Neural progenitor cell (in vitro differentiated cells): ENCODE measurements at places on chromosomes 6 and 20. TPM values are rescaled to one million over a fixed set of nuclear protein-coding genes. Genes with fewer than 3 reads are reported as not detected.

DNA sequence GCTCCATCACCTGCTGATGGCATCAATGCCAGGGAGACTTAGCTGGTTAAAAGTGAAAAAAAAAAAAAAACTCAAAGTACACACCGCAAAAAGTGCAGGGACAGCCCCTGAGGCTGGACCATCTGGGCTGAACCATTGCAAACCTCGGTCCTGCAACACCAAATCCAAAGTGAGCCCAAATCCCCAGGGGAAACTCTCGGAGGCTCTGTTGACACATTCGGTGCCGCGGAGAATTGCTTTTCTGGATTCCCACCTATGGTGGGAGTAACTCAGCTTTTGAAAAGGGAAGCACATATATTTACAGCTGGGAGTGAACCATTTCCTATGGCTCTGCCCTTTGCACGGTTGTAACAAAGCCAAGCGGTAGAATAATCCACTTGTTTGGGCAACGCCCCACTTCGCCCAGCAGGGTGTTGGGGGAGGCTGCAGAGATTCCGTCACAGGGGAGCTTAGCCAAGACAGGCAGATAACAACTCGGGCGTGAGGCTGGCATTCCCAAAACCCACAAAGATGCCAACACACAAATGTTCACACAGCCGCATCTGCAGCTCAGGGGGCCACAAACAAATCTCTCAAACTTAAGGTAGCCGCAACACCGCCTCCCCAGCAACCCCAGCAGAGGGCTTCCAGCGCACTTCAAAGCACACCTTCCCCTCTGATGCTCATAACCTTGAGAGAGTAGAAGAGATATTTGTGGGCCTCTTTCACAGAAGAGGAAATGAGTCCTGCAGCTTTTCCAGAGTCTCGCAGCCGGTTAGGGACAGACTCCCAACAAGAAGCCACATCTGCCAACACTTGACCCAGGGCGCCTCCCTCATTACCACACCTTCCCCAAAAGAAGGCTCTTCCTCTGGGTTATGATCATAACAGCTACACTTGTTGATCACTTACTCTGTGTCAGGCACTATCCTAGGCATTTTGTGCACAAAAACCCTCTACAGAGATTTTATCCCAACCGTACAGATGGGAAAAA, 11.4 kb downstream of the ZC3H12D start:
- DNase-seq, result peak; percentile 59

DNA sequence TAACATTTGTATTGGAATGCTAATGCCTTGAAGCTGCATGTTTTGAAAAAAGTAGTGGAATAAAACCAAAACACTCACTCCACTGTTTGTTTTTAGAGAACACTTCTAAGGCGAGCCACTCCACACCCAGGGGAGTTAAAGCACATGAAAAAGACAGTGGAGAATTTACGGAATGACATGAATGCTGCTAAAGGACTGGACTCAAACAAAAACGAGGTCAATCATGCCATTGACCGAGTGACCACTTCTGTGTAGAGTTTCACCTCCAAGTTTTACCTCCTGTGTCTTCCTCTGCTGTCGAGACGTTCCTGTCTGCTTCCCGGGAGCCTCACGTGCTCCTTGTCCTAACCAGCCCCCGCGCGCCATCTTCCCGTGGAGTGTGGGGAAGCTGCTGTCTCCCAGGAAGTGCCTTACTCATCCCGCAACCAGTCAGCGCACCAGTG, 127.8 kb downstream of the LRRC1 start:
- peak; percentile 5 for DNase-seq

Gene RAE1
- 50.2 and 77.6 TPM in 2 replicates for total RNA-seq

Gene CALHM6
- total RNA-seq, result 1.3 TPM in 1 of 2 replicates, not detected in the other

Gene SAPCD1
- total RNA-seq, result 10.1 and 11.9 TPM in 2 replicates

DNA sequence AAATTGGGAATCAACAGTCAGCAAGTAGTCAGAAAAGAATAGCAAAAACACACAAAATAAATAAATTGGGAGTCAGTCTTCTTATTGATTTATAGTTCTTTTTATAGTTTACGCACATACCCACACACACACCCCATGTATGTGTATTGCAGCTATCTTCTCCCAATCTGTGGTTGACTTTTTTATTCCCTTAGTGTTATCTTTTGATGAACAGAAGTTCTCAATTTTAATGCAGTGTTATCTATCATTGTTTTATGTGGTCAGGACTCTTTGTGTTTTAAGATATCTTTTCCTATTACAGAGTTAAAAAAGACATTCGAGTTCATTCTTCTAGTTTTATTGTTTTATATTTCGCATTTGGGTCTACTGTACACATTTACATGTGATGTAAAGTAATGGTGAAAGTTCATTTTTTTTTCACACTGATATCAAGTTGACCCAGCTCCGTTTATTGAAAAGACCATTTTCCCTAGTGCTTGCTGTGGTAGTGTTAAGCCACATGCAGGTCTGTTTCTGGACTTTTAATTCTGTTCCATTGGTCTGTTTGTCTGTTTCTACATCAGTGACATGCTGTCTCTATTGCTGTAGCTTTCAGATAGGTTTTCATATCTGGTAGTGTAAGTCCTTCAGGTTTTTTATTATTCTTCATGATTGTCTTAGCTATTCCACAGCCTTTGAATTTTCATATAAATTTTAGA, 78.4 kb downstream of the ZFAND3 start:
- DNase-seq, result no peak

- no peak for DNase-seq
Measured at GRCh38 chr6:25042036-25042521, 106.3 kb upstream of the RIPOR2 start.

- no peak for DNase-seq
Measured at GRCh38 chr20:25706793-25707192, 10.1 kb upstream of the ZNF337 start.
